ENCODE measurements at places on chromosomes 4 and X.

DNA sequence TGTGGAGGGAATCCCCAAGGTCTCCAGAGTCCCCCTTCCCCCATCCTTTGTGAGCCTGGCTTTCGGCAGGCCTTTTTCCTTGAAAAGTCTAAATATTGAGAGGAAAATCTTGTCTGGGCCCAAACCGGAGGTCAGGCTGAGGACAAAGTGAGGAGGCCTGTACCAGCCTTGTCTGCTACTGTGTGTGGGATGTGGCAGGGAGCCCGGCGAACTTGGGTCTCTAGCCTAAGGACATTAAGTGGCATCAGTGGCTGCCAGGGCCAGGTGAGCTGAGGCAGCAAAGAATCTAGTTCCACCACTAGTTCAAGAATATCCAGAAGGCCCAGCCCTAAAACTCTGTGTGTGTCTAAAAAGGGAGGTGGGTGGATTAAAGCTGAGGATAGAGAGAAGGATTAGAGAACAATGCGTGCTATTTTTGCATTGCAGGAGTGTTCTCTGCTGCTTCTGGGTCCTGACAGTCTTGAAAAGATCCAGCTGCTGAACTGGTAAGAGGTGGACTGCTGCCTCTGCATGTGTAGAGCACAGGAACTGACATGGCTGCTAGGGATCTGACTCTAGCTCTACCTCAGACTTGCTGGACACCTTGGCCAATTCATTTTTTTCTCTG is 1.2 kb upstream of the AMER1 start:
- no peak for DNase-seq

DNA sequence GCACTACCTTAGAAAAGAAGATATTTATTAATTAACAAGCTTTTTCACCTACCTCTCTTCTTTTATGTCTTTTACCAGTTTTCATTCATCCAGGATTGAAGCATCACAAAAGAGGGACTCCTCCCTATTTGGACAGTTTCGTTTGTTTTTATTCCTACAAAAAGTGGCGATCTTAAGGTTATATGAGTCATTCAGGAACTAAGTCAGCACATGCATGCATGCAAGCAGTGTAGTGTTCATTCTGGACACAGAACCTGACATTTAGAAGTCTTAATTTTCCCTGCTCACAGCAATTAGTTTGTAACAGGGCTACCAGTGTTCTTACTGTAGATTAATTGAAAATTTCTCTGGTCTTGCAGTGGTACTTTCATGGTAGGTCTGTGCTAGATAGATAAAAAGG is 47.9 kb upstream of the QRFPR start:
- DNase-seq = no peak

DNA sequence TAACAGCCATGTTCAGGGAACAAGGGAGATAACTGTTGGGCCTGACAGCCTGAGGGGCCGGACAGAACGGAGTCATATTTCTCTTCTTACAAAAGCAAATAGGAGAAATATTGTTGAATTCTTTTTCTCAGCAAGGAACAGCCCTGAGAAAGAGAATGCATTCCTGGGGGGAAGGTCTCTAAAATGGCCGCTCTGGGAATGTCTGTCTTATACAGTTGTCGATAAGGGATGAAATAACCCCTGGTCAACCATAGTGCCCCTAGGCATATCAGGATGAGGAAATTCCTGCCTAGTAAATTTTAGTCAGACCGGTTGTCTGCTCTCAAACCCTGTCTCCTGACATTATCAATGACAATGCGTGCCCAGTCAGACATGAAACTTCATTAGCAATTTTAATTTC is 1925.5 kb downstream of the PCDH7 start:
- DNase-seq = no peak

GRCh38 chr4:132218406-132218805 is 930.7 kb upstream of the PCDH10 start:
- DNase-seq = no peak

GRCh38 chr4:72875138-72875537 is 194.4 kb downstream of the COX18 start:
- DNase-seq = no peak

DNA sequence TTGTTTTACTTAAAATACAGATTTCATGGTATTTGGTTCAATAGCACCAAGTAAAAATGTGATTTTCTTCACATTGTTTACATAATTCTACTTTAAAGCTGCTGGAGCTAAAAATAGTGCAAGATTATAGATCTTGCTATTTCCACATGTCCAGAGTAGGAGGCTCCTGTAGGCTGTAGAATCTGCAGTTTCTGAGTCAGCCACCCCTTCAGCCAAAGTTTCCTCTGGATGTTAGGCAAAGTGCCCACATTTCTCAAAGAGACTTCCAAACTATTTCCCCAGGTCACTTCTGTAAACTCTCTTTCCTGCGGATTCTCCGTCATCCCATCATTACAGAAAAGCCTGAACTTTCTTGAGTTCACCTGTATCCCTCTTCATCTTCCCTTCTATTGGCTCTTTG is 342.5 kb upstream of the FSTL5 start:
- DNase-seq = no peak

GRCh38 chr4:107989162-107989536 is 540 bp upstream of the HADH start:
- DNase-seq = no peak

GRCh38 chrX:44989995-44990770 is 117.2 kb downstream of the KDM6A start:
- DNase-seq = no peak

- no peak for DNase-seq
Measured at GRCh38 chr4:7198440-7199128, 6.2 kb downstream of the SORCS2 start.

DNA sequence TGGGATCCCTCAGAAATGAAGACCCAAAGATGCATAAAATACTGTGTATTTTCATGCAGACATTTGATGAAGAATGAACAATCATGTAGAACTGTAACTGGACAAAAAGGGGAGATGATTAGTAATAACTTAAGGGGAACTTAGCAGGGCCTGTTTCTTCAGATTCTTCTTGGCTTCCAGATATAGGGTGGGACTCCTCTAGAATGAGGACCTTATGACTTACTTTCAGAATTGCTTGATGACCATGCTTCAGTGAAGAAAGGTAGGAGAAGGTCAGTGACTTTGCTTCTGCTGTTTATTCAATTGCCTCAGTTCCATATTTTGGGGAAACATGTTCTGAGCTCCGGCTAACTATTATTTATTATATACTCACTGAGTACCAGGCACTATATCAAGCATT is 580.8 kb downstream of the CENPC start:
- no peak for DNase-seq
